ENCODE measurements at places on chromosomes 7 and 10.

GRCh38 chr7:15370441-15370840 lies 191.4 kb downstream of the AGMO start:
- H3K36me3 ChIP-seq: no peaks in the 10 kb centered on the region
- H3K4me1 ChIP-seq: no peaks in the 10 kb centered on the region
- no peak overlapping the region for H3K4me3 ChIP-seq

DNA sequence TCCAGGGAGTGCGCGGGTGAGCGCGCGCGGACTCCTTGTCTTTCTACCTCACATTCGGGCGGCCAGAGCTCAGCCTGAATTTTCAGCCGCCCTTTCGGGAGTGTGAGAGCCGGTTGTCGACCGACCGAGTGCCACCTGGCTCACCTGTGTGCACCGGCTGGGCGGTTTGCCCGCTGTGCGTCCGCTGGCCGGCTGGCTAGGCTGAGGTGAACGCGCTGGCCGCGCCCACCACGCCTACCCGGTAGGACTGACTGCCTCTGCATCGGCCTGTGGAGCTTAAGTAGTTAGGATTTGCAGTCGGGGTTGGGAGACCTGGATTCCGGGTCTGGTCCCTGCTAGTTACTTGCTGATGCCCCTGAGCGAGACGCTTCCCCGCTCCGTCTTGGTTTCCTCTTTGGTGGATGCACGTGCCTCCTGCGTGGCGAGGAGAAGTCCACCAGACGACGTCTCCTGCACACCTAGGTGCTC lies 553 bp downstream of the TSPAN15 start:
- H3K36me3 ChIP-seq: no peaks in the 10 kb centered on the region
- no peak for DNase-seq
- H3K27me3 ChIP-seq: peaks cover 8% of the 10 kb centered on the region
- no peak overlapping the region for H3K27ac ChIP-seq
- H3K4me1 ChIP-seq: peaks cover 5% of the 10 kb centered on the region
- H3K4me3 ChIP-seq: peak overlapping the region; percentile 90

- H3K27ac ChIP-seq: no peak overlapping the region
- DNase-seq: no peak
- H3K4me1 ChIP-seq: no peaks in the 10 kb centered on the region
These were observed 262.1 kb upstream of the CACNA2D1 start for GRCh38 chr7:82705517-82706260.

GRCh38 chr7:149832332-149833041 lies 5.7 kb upstream of the ZNF862 start:
- no peak for DNase-seq
- no peak overlapping the region for H3K4me3 ChIP-seq
- no peak overlapping the region for H3K27ac ChIP-seq

- no peak overlapping the region for H3K27ac ChIP-seq
- no peaks in the 10 kb centered on the region for H3K36me3 ChIP-seq
- DNase-seq: no peak
- H3K27me3 ChIP-seq: peaks cover 3% of the 10 kb centered on the region
These were observed 62.1 kb downstream of the ZWINT start for GRCh38 chr10:56298941-56299340.

DNA sequence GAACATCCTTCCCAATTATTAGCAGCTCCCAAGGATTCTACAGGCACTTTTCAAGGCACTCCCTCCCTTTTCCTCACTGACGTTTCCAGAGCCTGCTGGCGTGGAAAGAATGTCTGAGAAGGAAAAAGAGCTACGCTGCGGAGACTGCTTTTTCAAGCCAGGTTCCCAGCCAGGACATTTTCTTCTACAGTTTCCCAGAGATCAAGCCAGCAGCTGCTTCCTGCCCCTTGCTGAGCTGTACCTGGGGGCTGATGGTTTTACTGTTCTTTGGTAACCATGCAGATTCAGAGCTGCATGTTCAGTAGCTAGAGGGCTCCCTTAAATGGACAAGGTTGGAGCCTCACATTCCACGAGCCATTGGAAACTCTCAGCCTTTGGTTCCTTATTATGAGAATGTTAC lies 133.4 kb downstream of the EVX1 start:
- H3K36me3 ChIP-seq: no peaks in the 10 kb centered on the region
- peak overlapping the region; percentile 6 for H3K27ac ChIP-seq
- H3K4me3 ChIP-seq: no peak overlapping the region
- DNase-seq: no peak
- H3K4me1 ChIP-seq: peaks cover 18% of the 10 kb centered on the region

DNA sequence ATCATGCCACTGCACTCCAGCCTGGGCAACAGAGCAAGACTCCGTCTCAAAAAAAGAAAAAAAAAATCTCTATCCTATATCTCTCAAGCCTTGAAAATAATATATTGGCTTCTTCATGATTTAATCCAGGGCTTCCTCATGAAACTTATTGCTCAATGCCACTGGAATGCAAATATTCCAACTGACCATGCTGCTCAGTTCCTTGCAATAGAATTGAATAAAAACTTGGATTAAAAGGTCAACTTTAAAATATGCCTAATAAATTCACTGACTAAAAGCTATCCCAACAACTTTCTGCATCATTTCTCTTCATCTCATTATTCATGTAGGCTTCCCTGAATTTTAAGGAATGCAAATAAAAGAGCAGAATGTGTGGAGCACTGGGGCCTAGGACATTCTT lies 42.1 kb upstream of the NOBOX start:
- peaks cover under 1% of the 10 kb centered on the region for H3K27me3 ChIP-seq
- no peak overlapping the region for H3K27ac ChIP-seq
- H3K4me1 ChIP-seq: peaks cover 4% of the 10 kb centered on the region
- no peak overlapping the region for H3K4me3 ChIP-seq
- DNase-seq: no peak

DNA sequence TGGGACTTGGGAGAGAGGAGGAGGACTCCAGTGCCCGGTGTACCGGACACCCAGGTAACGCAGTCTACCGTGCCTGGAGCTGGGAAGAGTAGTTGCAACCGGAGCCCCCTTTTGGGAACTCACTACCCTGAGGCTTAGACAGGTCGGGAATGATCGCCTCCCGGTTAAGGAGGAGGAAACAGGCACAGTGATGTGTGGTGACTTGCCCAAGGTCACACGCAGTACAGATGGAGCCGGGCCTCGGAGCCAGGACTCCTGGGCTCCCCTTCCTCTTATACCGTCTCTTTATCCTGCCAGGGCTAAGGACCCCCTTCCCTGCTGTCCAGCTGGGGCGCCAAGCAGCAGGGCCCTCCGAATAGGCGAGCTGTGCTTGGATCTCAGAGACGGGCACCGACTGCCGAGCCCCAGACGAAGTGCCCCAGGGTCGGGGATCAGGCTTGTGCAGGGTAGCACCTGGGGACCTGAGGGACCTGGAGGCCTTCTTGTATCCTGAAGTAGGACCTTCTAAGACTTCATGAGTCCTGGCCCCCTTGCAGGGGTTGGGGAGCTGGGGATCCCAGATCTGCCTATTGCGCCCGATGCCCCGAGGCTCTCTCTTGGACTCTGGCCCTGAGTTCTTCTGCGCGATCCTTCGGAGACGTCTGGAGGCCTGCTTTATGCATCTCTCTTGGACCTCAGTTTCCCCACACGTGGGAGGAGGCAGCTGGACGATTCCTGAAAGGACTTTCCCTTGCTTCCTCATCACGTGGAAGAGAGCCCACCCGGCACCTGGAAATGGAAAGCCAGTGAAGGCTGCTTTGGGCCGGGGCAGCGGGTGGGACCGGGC lies 767 bp upstream of the CYP26A1 start:
- no peaks in the 10 kb centered on the region for H3K36me3 ChIP-seq
- DNase-seq: no peak
- no peak overlapping the region for H3K27ac ChIP-seq
- H3K4me1 ChIP-seq: peaks cover 62% of the 10 kb centered on the region
- peaks cover 70% of the 10 kb centered on the region for H3K27me3 ChIP-seq
- peak overlapping the region; percentile 96 for H3K4me3 ChIP-seq

- no peaks in the 10 kb centered on the region for H3K27me3 ChIP-seq
- no peak for DNase-seq
- peak overlapping the region; percentile 86 for H3K27ac ChIP-seq
- H3K36me3 ChIP-seq: no peaks in the 10 kb centered on the region
These were observed 20.5 kb downstream of the MPP7 start for GRCh38 chr10:28282336-28282735.

GRCh38 chr7:131284702-131285419 lies 42.8 kb upstream of the MKLN1 start:
- no peaks in the 10 kb centered on the region for H3K27me3 ChIP-seq
- no peaks in the 10 kb centered on the region for H3K36me3 ChIP-seq
- no peak for DNase-seq
- H3K4me3 ChIP-seq: no peak overlapping the region
- no peaks in the 10 kb centered on the region for H3K4me1 ChIP-seq
- H3K27ac ChIP-seq: no peak overlapping the region

GRCh38 chr10:9253121-9253520 lies 1198.6 kb downstream of the GATA3 start:
- H3K4me3 ChIP-seq: no peak overlapping the region
- peaks cover 7% of the 10 kb centered on the region for H3K27me3 ChIP-seq
- H3K27ac ChIP-seq: no peak overlapping the region

GRCh38 chr7:646487-646886 lies 80.0 kb upstream of the DNAAF5 start:
- no peaks in the 10 kb centered on the region for H3K4me1 ChIP-seq
- H3K36me3 ChIP-seq: peaks cover 14% of the 10 kb centered on the region
- H3K27me3 ChIP-seq: no peaks in the 10 kb centered on the region
- H3K27ac ChIP-seq: no peak overlapping the region

DNA sequence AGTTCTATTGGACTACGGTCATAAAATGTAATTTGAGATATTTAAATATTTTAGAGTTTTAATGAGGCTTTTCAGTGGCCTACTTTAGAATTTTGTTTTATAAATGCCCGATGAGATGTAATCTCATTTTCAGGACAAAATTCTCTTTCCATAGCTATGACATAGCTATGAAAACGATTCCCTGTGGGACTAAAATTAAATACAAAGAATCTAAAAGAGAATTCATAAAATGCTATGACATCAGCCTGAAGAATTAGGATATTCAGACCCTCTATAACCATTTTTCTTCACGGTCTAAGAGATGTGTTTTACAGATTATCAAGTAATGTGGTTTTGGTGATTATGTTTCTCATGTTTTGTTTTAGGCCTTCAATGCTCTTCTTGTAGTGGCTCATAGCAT lies 48.2 kb upstream of the ODAD2 start:
- peaks cover 2% of the 10 kb centered on the region for H3K27me3 ChIP-seq
- H3K4me1 ChIP-seq: no peaks in the 10 kb centered on the region
- no peak for DNase-seq

- H3K27me3 ChIP-seq: peaks cover 7% of the 10 kb centered on the region
- no peak for DNase-seq
- no peaks in the 10 kb centered on the region for H3K4me1 ChIP-seq
- H3K27ac ChIP-seq: no peak overlapping the region
- H3K36me3 ChIP-seq: no peaks in the 10 kb centered on the region
These were observed 14.2 kb upstream of the MKI67 start for GRCh38 chr10:128140425-128140824.

DNA sequence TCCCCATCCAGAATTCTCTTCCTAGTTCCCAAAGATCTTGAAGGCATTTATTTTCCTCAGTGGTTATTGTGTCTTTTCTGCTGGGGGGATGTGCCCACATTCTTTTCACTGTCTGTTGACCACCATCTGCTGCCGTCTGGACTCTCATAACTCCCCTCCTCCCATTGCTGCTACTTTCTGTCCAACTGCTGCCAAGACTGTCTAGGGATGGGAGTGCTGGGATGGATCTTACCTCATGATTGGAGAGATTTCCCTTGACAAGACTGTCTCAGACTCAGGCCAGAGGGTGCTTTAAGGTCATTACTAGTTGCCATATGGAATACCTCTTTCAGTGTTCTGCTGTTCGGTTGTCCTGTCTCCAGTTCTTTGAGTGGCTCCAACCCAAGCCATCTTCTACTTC lies 141.6 kb downstream of the C1GALT1 start:
- no peaks in the 10 kb centered on the region for H3K27me3 ChIP-seq
- H3K36me3 ChIP-seq: no peaks in the 10 kb centered on the region
- H3K4me1 ChIP-seq: peaks cover 15% of the 10 kb centered on the region
- H3K27ac ChIP-seq: no peak overlapping the region
